ENCODE measurements at places on chromosomes 4 and X. TPM values are rescaled to one million over a fixed set of nuclear protein-coding genes. Genes with fewer than 3 reads are reported as not detected.

DNA sequence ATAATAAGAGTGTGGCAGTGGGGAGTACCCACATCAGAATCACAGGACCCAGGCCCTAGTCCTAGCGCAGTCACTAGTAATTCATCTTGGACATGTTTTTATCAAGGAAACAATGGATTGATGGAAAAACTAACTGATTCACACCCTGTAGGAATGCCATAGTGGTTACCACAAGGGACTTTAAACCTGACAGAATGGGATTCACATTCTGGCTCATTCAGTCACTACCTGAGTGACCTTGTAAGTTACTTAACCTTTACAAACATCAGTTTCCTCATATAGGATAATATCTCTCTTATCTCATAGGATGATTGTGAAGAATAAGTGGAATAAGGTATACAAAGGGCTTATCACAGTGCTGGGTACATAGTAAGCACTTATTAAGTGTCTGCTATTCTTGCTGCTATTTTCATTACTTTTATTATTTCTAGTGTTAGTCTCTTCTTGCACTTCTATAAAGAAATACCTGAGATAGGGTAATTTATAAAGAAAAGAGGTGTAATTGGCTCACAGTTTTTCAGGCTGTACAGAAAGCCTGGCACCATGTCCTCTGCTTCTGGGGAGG, 247.5 kb upstream of the KLF3 start:
- no peak for DNase-seq

DNA sequence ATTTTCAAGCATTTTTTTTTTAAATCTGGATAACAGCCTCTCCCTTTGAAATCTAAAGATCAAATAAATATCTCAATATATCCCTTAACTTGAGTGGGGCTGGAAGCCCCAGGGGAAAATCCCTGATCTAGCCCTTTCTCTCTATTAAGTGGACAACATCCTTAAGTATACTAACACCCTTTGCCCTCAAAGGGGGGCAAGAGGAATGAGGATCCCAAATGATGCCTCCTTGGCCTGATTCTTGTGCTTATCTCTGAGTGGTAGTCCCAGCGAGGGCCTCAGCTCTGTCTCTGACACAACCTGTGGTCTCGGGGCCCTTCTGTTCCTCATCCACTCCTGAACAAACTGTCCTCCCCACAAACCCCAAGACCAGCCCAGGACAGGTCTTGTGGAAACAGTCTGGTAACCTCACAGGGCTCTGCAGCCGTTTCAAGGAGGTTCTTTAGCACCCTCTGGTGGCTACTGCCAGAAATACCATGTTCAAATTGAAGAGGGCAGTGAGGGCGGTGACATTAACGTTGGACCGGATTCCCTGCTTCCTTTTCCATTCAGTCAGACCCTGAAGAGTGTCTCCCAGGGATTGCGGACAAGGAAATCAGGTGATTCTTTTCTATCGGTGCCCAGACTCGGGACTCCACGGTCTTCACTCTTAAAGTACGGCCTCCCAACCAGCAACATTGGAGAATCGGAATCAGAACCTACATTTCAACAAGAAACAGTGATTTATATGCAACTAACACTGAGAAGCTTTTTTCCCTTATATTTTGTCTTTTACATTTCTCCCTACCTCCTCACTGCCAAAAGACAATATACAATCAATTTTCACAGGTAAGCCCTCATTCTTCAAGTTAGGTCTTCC, 13.0 kb downstream of the CXCL13 start:
- peak; percentile 26 for DNase-seq

DNA sequence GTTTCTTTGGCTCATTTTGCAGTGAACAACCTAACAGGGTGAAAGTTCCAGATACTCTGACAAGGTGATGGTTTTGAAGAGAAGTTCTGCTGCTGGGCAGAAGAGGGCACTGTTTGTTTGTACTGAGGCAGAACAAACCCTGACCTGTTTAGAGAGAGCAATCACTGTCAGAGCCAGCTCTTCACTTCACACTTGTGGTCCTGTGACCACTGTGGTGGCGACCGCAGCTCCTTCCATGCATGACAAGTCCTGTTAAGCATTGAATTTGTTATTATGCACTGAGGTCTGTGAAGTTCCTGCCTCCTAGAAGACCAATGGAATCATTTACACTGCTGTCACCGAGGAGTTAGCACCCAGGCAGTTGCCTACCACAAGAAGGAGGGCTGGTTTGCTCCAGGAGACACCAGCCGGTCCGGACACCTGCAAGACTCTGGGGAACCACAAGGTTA, 86.6 kb downstream of the ZNF330 start:
- peak; percentile 19 for DNase-seq

- DNase-seq = no peak
These were observed 268.1 kb downstream of the THOC2 start for GRCh38 chrX:123464709-123465108.

DNA sequence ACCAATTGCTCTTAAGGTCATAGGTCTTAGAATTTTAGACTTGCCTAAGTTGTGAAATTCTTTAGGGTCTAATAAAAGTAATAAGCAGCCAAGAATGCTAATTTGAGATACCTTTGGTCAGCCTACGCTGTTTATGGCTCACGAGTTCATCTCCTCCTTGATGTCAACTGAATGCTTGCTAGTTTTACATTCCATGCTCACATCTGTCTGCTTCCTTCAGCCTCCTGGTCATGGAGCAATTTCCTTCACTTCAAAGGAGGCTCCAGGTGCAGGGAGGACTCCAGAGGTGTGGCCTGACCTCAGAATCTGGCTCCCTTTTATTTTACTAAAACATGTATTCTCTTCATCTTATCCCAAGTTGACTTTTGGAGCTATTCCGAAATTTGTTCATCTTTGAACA, 23.3 kb upstream of the LNX1 start:
- no peak for DNase-seq

GRCh38 chr4:95156452-95156765, 392.4 kb downstream of the UNC5C start:
- DNase-seq = no peak

GRCh38 chrX:149004936-149005335, 500.2 kb downstream of the IDS start:
- no peak for DNase-seq

GRCh38 chrX:136019226-136019625, 34.0 kb downstream of the SLC9A6 start:
- DNase-seq = no peak

DNA sequence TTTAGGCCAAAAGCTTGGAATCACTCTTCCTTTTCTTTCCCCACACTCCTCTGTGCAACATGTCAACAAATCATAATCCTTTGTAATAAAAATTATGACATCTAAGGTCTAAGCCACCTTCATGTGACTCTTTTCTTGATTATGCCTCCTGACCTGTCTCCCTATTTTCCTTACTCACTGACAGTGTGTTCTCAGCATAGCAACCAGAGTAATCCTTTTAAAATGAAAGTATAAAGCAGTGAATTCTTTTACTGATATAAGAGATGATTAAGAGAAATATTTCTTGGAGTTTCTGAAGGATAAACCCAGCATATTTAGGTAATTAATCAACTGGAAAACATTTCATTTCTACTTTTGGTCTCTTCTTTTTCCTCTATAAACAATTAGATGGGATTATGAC, 44.7 kb downstream of the USO1 start:
- no peak for DNase-seq

DNA sequence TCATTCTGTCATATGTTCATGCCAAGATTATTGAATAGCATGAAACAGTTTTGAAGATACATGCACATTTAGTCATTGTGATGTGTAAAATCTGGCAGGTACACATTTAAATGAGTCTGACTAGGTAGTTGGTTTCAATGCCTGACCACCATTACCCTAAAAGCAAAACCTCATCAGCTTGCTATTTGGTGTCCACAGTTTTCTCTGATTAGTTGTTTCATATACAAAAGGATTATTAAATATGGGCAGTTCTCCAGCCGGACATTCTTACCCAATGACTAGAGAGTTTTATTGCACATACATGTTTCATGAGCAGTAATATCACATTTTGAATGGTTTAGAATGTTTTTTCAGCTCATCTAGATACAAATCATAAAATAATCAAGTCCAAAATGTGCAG, 23.7 kb downstream of the DCHS2 start:
- DNase-seq = no peak

- peak; percentile 92 for DNase-seq
These were observed 71.7 kb downstream of the DDX60L start for GRCh38 chr4:168408620-168409019.

DNA sequence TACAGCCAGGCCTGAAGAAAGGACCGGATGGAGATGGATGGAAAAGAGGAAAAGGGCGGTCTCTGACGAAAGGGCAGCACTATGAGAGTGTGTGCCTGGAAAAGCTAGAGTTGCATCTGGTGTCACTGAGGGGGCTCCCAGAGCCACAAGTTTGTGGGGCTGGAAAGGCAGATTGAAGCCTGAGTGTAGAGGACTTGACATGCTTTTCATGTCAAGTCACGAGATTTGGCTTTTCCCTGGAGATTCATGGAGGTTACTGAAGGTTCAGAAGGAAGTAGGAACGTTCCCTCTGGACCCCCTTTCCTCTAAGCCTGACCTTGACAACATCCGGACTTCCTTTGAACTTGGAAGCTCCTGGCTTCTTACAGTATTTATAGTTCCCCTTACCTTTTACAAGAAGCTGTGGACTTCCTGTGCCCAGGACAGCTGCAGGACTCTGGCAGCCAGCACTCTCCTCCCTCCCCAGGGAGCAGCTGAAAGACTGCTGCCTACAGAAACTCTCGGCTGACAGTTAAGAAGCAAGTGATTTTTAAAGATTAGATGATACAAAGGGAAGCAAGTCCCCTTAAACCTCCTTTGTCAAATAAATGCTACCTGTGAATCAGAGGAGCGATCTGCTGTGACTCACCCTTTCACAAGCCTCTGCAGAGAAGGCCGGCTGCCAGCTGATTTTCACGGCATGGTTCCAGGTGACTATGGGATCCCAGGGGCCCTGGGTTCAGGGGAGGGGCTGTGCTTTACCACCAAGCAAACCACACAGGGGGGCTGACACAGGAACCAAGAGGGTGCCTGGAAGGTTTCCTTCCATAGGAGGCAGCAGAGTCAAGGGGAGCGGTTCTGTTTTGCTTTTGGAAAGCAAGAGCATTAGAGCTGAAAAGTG, 72.9 kb upstream of the STIM2 start:
- no peak for DNase-seq

GRCh38 chrX:29965634-29966033, 249.7 kb upstream of the MAGEB2 start:
- DNase-seq = no peak

DNA sequence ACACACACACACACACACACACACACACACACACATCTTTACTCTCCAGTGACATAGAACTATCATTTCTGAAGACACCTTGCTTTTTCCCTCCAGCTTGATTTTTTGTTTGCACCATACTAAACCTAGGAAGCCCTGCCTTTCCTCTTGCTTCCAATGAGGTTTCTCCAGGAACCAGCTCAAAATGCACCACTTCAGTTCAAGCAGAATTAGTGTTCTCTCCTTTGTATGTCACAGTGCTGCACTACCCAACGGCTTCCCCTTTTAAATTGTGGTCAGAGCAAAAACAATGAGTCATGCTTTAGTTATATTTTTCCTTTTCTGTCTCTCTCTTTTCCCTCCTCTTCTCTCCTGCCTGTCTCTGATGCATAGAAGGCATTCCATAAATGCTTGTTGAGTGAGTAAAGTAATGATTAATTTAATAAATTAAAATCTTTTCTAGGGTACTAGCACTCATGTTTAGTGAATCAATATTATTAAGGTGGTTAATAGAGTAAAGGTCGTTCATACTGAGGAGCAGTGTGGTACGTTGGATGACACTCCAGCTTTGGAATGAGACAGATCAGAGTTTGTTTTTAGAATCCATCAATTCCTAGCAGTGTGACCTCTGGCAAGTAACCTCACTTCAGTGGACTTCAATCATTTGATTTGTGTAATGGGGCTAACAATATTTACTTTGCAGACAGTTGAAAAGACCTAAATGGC, 5.9 kb downstream of the RTL3 start:
- DNase-seq = peak; percentile 22

- no peak for DNase-seq
These were observed 24.4 kb upstream of the JAKMIP1 start for GRCh38 chr4:6224735-6225134.

- DNase-seq = no peak
These were observed 200.3 kb downstream of the MID1 start for GRCh38 chrX:10420134-10420533.

GRCh38 chrX:154596290-154596929, 11.5 kb downstream of the CTAG1A start:
- no peak for DNase-seq

DNA sequence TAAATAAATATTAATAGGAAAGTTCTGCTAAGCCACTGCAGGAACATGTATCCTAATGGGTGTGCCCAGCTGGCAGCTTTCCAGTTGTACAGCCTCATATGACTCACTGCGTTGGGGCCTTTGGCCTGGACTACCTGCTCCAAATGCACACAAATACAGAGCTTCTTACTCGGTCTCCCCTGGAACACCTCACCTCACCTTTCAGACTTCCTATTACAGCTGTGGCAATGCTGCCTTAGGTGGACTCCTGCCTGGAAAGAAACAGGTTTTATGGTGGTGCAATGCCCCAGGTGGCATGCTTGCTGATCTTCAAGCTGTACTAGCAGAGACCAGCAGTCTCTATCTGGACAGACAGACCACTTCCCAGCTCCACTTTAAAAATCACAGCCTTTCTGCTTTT, 85.7 kb upstream of the EXOC1L start:
- no peak for DNase-seq

- no peak for DNase-seq
These were observed 427.5 kb downstream of the BCOR start for GRCh38 chrX:39670281-39670680.

GRCh38 chr4:5998333-5998936, 19.8 kb downstream of the C4orf50 start:
- DNase-seq = peak; percentile 26

- no peak for DNase-seq
These were observed 201.3 kb downstream of the HS6ST2 start for GRCh38 chrX:132757066-132757623.

DNA sequence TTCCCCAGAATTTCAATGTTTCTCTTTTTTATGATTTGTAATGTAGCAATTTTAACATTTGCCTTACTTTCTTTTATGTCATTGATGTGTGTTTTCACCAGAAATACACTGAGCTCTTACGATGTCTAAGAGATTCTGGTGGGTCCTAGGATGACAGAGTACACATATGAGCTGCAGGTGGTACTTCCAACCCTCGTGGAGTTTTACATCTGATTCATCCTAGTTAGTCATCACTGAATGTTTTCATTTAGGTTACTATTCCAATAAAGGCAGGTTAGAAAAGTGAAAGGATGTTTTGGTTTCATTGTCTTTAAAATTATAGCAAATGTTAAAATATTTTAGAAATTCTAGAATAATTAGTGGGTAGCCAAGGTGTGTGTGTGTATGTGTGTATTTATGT, 605.9 kb downstream of the ADGRL3 start:
- DNase-seq = no peak

Gene KLKB1
- not detected for total RNA-seq

Gene TMEM31
- total RNA-seq = not detected

Gene ITGB1BP2
- 1.4 TPM for total RNA-seq

Gene SPANXD
- not detected for total RNA-seq

Gene PGAM4
- total RNA-seq = not detected
